Vagina (tissue), 2 donors: ENCODE measurements at places on chromosomes 13 and 19.

GRCh38 chr19:28737021-28737895 is 475.7 kb downstream of the UQCRFS1 start:
- DNase-seq: no peak

DNA sequence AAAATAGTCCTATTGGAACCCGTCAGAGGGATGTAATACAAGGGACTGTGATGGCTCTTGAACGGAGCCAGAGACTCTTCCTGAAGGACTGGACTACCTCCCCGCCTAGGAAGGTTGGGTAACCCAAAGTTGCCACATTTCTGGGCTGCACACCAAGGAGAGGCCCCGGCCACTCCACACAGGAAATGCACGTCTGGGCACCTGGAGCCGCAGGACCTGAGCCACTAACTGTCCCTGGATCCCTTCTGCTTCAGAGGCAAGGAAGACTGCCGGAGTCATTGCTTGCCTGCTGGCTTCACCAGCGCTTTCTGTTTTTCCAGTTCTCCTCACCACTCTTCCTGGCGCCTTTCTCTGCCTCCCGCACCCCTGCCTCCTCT is 1.2 kb upstream of the FLT1 start:
- no peak for DNase-seq

- DNase-seq: no peak
Measured at GRCh38 chr13:79662882-79663281, 181.9 kb downstream of the NDFIP2 start.

DNA sequence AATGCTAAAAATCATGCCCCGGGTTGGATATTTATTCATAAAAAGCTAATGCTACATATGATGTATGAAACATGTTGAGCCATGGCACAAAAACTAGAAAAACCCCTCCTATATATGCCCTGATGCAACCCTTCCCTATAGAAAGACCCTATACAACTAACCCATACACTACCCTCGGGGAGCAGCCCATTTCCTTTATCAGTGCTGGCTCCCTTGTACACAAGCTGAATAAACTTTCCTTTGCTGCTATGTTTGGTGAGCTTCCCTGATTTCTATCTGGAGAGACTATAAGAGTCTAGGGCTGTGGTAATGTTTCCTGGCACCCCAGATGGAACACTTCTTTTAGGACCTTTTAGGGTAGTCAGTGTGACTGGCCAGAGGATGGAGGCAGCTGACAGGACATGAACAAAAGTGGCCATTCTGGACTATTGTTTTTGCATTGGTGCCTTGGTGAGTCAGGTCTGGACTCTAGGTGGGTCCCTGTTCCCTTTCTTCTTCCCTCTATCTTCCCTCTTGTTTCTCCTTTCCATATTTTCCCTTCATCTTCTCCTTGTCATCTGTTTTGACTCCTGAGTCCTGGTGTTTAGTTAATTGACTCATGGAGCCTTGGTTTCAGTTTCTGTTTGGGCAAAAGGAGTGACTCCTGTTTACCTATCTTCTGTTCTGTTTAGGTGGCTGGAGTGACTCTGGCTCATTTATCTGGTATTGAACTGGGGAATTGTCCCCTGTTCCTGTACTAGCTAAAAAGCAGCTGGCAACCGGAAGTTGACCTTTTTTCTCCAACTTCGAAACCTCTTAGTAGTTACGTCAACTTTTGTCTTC is 1321.8 kb upstream of the PCDH9 start:
- DNase-seq: no peak

DNA sequence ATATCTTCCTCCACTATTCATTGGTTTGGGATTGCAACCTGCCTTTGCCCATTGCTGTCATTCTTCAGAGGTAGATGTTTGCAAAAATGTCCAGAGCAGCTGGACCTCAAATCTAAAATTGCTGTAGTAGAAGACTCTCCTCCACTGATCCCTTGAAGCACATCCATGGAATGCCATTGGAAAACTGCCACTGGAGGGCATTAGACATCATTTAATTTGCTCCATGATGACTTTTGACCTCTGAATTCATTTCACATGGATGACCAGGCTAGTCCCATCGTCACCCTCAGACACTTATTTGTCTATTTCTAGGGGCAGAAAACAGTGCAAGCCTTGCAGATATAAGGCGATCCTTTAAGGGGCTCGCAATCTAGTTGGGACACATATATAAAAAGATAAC is 33.9 kb upstream of the FLT1 start:
- DNase-seq: no peak

GRCh38 chr13:88824218-88824617 is 1153.0 kb downstream of the SLITRK5 start:
- DNase-seq: no peak

DNA sequence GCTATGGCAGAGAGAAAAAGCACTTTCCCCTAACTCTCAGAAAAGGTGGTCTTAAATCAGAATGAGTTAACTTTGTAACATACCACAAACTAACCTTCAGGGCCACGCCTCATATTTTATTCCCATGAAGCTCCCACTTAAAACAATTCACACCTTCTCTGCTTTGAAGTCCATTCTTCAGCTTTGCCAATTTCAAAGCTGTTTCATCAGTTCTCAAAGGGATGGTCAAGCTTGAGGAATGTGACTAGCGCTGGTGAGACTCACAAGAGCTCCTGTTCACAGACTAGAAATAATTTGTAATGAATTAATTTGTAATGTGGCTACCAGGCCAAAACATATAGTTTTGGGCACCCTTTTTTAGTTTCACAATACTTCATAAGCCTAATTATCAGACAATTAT is 68.2 kb downstream of the STK24 start:
- no peak for DNase-seq

- DNase-seq: no peak
Measured at GRCh38 chr19:46599716-46600373, 1.3 kb upstream of the CALM3 start.

DNA sequence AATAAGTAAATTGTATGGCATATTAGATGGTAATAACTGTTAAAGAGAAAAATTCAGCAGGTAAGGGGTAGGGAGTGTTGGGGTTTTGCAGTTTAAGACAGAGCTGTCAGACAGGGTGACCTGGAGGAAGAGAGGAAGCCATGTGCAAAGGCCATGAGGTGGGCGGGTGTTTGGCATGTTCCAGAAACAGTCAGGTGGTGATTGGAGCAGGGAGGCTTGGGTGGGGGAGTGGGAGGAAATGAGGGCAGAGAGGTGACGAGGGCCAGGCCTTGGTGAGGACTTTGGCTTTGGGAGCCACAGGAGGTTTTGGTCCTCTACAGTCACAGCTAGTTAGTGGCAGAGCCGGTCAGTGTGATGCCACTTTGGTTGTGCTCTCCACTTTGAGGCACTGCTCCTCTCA is 20.1 kb downstream of the RYR1 start:
- no peak for DNase-seq

DNA sequence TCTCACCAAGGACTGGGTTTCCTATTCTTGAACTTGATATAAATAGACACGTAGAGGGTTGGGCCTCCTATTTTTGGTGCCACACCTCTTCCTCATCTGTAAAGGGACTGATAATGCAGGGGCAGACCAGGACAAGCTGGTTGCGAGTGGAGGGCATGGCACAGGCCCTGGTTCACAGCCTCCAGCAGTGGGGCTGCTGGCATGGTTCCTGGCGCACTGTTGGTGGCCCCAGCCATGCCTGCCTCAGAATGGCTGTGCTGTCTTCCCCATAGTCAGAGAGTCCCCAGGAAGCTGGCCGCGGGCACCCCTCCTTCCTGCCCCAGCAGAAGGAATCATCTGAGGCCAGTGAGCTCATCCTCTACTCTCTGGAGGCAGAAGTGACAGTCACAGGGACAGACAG is 10.5 kb upstream of the OVOL3 start:
- no peak for DNase-seq

- DNase-seq: no peak
Measured at GRCh38 chr13:79124183-79124582, 281.9 kb downstream of the RBM26 start.

DNA sequence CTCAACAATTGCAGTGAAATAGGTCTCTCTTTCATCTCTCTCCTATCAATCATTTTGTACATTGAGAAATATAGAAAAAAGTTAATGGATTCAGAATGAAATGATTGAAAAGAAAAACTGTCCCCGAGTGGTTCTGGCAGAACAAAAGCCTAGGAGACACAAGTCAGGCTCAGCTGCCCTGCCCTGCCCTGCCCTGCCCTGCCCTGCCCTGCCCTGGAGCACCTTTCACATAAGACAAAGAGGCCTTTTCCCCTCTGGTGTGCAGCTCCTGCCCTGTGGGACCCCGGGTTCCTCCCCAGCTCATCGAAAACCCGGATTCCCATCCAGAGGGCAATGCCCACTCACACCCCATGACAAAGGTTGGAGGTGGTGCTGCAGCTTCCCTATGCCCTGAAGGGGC is 94.7 kb downstream of the TEX26 start:
- DNase-seq: no peak

DNA sequence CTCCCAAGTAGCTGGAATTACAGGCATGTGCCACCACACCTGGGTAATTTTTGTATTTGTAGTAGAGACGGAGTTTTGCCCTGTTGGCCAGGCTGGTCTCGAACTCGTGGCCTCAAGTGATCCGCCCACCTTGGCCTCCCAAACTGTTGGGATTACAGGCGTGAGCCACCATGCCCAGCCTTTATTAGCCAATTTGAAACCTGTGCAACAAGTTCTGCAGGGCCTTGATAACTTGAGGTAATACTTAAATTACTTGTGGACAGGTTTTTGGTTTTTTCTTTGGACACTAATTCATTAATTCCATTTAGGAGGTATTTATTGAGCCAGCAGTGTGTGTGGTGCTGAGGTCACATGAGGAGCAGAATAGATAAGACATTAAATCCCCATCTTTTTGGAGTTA is 39.5 kb downstream of the ARHGAP35 start:
- DNase-seq: no peak

- DNase-seq: no peak
Measured at GRCh38 chr13:44199627-44200207, 173.9 kb upstream of the SERP2 start.

GRCh38 chr13:41456768-41457588 is at the start of gene RGCC:
RGCC (plus strand) TSS chr13:41457550; CDS start chr13:41457708, 158 bp downstream.
- no peak for DNase-seq

GRCh38 chr13:27921421-27921960 is 1.7 kb downstream of the PDX1 start:
- no peak for DNase-seq

GRCh38 chr19:8392017-8392591 is 1.9 kb downstream of the RAB11B start:
- DNase-seq: no peak
